ENCODE measurements at places on chromosomes 1 and 21.

DNA sequence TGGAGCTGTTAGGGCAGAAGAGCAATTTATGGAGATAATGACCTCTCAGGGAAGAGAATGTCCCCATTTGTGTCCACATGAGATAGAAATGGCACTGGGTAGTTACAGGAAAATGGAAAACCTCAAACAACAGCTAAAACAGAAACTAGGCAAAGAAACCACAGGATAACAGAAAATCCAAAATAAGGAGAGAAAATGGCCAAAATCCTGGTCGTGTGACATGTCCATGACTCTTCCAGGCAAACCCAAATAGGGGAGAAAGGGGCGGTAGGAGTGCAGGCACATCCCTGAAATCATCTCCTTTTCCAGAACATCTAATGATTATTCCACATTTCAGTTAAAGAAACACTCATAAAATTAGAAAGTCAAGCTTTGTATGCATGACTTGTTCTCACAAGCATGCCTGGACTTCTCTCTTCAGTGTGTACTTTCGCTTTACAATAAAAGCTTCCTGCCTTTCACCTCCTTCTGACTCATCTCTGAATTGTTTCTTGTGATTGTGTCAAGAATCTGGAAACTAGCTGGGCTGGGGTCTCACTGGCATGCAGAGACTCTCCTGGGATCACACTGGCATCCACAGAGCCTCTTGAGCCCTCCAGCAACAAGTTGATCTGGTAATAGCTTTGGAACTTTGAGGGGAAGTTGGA lies 171.4 kb upstream of the ZP4 start:
- DNase-seq: no peak

DNA sequence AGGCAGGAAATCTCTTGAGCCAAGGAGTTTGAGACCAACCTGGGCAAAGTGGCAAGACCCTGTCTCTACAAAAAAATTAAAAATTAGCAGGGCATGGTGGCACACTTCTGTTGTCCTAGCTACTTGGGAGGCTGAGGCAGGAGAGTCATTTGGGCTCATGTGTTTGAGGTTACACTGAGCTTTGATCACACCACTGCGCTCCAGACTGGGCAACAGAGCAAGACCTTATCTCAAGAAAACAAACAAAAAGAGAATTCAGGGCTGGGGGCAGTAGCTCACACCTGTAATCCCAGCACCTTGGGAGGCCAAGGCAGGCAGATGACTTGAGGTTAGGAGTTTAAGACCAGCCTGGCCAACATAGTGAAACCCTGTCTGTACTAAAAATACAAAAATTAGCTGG lies 17.8 kb upstream of the SLC16A1 start:
- no peak for DNase-seq

DNA sequence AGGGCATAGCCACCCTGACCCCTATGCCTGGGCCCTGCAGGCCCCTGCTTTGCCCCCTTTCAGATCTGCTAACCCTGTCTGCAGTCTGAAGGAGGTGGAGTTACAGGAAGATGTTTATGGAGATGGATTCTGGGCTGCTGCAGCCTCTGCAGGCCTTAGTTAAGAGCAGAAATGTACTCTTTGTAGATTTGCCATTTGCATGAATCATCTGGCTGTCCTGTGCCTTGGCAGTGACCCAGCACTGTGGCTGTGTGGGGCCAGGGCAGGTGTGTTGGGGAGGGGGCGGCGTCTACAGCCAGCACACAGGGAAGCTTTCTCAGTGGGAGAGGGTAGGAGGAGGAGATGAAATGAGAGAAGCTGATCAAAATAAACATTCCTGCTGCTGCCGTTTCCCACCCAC lies 867.3 kb downstream of the PLA2G4A start:
- DNase-seq: no peak

DNA sequence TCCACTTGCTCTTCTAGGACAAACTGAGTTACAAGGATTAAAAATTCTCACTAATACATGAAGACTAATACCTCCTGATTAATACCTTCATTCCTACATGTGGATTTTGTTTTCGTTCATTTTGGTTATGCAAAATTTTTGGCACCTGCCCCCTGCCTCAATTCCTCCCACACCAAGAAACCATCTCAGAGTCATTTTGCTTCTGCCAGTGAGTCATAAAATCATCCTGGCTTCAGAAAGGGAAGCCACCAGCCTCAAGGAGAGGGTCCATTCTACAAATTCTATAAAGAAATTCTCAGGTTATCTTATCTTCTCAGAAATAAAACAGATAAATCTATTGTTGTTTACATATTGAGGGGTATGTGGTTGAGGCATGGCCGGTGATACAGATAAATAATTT lies 103.2 kb upstream of the COA6 start:
- no peak for DNase-seq

GRCh38 chr1:16111771-16112595 lies 38.5 kb upstream of the FAM131C start:
- DNase-seq: no peak

DNA sequence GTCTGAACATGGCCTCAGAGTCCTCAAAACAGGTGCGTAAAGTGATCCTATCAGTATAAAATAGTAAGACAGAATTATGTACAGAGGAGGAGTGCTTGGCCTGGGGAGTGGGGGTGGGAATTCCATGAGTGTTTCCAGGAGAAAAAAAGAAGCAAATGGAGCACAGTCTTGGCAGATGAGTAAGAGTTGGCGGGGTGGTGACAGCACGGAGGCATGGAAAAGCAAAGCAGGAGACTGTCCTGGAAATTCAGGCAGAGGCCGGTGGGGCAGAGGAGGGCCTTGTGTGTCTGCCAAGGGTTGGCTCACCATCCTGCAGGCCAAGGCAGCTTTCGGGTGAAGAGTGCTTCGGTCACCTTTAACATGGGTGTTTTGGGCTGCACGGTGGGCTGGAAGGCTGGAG lies 63.4 kb downstream of the OPTC start:
- DNase-seq: no peak

- DNase-seq: peak; percentile 3
Observed at GRCh38 chr1:83692524-83693381, 306.2 kb downstream of the TTLL7 start.

- no peak for DNase-seq
Observed at GRCh38 chr1:22221233-22221780, 78.4 kb upstream of the WNT4 start.

DNA sequence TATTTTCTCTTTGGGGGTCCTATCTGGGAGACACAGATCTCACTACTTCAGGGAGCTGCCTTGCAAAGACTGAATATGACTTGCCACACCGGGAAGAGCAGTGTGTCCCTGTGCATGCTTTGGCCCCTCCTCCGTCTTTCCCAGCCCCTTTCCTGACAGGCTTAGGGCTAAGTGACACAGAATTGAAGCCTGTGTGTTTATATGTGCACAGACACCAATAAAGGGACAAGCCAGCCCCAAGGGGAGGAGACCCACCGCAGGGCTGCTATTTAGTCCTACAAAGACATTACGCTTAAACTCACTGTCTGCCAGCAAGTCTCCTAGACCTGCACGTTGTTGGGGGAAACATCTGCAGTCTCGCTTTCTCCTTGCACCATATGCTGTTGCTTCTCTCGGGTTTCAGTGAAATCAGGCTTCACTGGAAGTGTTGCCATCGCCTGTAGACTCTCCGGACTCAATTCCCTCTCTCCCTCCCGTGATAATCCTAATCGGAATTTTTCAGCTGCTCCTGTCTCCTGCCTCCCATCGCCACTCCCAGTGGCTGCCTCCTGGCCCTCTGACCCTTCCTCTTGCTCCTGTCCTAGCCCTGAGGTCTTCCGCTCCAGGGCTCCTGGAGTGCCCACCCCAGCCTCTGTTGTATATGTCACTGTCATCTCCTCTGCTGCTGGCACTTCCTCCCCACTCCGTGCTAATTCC lies 58.5 kb upstream of the LRRC53 start:
- no peak for DNase-seq

- DNase-seq: no peak
Observed at GRCh38 chr21:36707763-36708285, 8.9 kb downstream of the SIM2 start.

DNA sequence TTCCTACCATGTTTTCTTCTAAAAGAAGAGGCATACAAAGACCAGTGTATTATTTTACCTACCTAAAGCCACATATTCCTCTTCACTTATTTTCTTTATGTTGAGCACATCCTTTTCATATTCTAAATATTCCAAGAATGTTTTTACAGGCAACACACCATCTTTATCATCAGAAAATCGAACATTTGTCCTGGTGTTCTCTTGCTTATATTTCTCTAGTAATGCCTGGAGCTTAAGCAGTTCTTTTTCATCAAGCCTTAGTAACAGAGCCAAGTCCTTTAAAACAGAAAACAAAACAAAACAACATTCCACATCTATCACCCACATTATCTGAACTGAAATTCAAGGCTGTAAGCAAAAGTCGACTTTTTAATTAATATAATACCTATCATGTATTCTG lies 88.7 kb downstream of the IARS2 start:
- no peak for DNase-seq

- no peak for DNase-seq
Observed at GRCh38 chr1:24754229-24754628, 9.0 kb downstream of the CLIC4 start.

GRCh38 chr1:174005032-174005431 lies 17.1 kb downstream of the RC3H1 start:
- DNase-seq: no peak

GRCh38 chr1:161986328-161986727 lies 37.3 kb downstream of the OLFML2B start:
- no peak for DNase-seq

DNA sequence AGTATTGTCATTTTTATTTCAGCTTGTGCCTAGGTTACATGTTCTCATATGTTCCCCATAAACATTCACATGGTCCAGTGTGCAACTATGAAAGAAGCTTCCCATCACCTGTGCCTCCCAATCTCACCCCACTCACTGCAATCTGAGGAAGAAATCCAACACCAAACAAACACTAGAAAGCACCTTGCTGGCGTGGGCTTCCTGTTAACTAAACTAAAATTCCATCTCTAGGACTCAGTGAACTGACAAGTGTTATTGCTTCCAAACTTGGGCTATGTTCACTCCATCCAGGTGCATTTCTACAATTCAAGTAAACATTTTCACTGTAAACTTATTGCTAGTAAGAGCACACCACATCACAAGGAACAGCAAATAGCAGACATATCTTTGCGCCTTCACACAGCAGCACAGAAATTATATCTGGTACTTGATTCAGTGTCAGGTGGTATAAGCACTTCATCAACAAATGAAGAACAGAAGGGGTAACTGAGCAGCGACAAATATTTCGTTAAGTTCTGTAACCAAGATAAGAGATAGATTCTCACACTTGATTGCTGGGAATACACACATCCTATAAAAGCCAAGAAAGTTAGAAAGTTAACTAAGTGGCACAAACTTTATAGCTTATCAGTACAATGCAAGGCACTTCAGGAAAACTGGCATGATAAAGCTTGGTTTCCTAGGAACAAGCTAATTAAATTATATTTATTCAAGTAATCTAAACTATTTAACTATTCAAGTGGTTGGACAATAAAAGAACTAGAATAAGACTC lies 8.9 kb upstream of the KCNJ15 start:
- DNase-seq: no peak

DNA sequence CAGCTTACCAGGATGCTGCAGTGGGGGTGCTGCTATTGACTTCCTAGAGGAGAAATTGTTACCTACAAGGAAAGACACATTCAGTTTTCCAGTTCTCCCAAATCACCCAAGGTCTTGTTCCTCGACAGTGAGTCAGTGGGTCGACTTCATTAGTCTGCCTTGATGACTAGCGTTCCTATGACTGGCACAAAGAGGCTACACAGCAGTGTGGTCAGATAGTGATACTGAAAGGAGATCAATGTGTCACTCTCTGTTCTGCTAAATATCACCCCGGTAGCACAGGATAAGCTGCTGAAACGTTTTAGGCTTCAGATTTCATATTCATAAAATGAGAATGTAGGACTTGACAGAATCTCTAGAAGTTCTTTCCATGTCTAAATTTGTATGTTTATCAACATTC lies 357.4 kb downstream of the LMX1A start:
- DNase-seq: no peak

DNA sequence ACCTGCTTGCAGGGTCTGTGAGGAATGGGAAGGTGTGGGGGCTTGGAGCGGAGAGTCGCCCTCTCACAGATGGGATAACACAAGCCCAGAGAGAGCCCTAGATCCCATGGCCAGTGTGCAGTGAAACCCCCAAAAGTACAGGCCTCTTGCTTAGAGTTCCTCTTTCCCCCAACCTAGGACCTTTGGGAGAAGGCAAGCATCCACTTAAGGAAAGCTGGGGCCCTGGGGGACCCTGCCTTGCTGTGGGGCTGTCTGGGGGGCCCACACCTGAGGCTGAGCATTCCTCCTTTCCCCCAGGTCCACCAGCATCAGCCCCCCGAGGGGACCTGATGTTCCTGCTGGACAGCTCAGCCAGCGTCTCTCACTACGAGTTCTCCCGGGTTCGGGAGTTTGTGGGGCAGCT lies 1.1 kb downstream of the VWA1 start:
- DNase-seq: no peak

DNA sequence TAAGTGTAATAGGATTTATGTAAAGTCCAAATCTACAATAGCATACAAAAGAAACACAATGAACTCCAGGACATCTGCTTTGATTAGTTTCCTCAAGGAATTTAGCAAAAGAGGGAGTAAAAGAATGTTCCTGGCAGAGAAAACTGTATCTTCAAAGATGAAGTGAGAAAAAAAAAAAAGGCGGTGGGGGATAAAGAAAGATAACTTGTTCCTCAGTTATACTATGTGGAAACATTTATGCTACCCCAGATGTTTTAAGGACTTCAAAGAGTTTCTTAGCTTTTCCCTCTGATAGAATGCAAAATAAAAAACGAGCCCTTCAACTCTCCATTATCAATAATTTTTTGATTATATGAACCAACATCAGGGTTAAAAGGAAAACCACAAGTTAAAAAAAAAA lies 908.9 kb upstream of the ADGRL2 start:
- DNase-seq: no peak

GRCh38 chr1:221411283-221411682 lies 330.6 kb downstream of the DUSP10 start:
- DNase-seq: no peak

- DNase-seq: no peak
Observed at GRCh38 chr1:116751146-116751545, 3.1 kb upstream of the CD2 start.

GRCh38 chr1:64308866-64309265 lies 105.4 kb downstream of the UBE2U start:
- DNase-seq: no peak

DNA sequence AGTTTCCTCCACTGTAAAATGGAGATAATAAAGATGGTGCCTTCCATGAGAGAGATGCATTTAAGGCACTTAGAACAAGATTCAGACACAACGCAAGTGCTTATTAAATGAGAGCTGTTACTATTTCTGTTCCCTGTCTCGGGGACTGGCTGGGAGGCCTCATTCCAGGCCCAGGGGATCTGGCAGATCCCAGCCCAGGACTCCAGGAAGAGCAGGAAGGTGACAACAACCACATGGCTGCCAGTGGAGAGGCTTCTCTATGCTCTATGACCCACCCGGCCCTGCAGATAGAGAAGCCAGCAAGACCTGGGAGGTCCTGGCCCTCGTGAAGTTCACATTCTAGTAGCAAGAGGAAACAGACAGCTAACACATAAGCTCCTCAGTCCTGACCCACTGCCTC lies 175.5 kb downstream of the ACTL8 start:
- DNase-seq: no peak

DNA sequence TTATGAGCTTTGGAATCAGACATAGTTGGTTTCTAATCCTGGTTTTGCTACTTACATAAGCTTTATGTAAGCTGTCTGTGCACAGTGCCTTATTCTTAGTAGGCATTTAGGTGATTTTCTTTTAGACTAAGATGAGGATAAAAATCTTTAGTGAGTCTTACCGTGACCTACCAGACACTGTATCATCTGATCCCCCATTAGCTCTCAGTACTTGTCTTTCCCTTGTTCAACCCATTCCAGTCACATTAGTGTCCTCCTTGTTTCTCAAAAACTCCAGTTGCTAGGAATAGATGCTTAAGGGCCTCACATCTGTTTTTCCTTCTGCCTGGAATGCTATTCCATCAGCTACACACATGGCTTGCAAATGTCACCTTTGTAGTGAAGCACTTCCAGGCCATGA lies 18.8 kb downstream of the PPP1R12B start:
- no peak for DNase-seq
